ENCODE measurements at places on chromosomes 2 and 18.
A peak's percentile ranks its signal among the peaks of the same experiment; 100 is the strongest.

- DNase-seq, result peak; percentile 90
Measured at GRCh38 chr18:35343936-35344735, at the start of gene ZNF24. Gene ZNF24 (minus strand): TSS chr18:35344420. CDS start chr18:35340650, 3,770 bp downstream.

GRCh38 chr2:144224472-144224871 is 295.4 kb downstream of the ZEB2 start:
- DNase-seq, result no peak

GRCh38 chr2:105325389-105325963 is 4.1 kb downstream of the TGFBRAP1 start:
- peak; percentile 66 for DNase-seq

- no peak for DNase-seq
Measured at GRCh38 chr18:21309248-21309647, 67.2 kb downstream of the GREB1L start.

DNA sequence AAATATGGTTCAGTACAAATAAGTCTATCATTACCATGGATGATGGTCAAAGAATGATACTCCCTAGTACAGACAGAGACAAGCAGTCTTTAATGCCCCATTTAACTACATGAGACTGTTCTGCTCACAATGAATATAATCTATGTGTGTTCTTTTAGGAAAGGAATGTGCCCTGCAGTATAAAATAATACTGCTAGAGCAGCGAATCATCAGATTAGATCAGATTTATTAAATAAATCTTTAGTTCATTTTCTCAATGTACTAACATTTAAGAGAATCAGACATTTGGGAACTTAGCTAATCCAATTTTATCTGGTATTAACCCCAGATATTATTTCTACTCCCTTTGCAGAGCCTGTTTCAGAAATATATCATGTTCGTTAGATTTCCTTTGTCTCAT is 272.0 kb upstream of the GCFC2 start:
- no peak for DNase-seq

- peak; percentile 52 for DNase-seq
Measured at GRCh38 chr2:138415985-138416384, 85.6 kb upstream of the SPOPL start.

DNA sequence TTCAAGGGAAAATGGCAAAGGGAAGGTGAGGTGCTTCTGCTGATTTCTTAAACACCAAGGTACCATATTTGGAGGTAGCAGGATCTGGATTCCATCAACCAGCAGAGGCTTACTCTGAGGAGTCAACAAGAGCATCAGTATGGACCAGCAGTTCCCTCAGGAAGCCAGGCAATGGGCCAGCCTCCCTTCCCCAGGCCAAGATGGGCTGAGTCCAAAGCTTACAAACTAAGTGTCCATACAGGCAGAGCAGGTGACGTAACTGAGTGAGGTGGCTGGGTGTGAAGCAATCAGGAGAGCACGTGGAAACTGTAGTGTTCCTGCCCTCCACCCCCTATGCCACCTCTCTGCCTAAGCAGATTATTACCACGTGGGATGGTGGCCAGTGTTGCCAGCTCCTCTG is 134.2 kb upstream of the HNRNPA3 start:
- no peak for DNase-seq

DNA sequence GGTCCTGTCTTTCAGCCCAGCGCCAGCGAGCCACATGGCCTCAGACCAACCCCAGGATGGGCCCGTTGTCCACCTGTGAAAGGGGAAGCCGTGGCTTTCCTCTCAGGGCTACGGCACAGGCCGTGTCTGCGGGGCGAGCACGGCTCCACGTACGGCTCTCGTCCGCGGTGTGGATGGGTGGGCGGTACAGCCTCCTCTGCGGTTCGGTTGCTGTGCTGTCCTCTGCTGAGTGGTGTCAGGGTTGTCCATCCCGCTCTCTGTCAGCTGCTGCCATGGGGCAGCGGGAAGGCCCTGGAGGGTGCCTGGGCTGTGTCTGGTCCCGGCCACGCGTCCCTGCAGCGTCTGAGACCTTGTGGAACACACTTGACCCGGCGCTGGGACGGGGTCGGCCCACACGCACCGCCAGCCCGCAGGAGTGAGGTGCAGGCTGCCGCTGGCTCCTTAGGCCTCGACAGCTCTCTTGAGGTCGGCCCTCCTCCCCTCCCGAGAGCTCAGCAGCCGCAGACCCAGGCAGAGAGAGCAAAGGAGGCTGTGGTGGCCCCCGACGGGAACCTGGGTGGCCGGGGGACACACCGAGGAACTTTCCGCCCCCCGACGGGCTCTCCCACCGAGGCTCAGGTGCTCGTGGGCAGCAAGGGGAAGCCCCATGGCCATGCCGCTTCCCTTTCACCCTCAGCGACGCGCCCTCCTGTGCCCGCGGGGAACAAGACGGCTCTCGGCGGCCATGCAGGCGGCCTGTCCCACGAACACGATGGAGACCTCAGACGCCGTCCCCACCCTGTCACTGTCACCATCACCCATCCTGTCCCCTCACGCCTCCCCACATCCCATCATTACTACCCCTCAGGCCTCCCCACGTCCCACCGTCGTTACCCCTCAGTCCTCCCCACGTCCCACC is 128.7 kb downstream of the NFATC1 start:
- DNase-seq, result no peak

- DNase-seq, result peak; percentile 98
Measured at GRCh38 chr2:112627060-112628040, 18.4 kb upstream of the SLC20A1 start.

- no peak for DNase-seq
Measured at GRCh38 chr2:241869087-241869961, at the start of gene RTP5. Gene RTP5 (plus strand): TSS chr2:241869729. CDS start chr2:241869757, 28 bp downstream.

GRCh38 chr2:23021311-23022120 is 363.5 kb upstream of the KLHL29 start:
- DNase-seq, result no peak

GRCh38 chr2:213688133-213688532 is 403.9 kb downstream of the SPAG16 start:
- DNase-seq, result no peak

DNA sequence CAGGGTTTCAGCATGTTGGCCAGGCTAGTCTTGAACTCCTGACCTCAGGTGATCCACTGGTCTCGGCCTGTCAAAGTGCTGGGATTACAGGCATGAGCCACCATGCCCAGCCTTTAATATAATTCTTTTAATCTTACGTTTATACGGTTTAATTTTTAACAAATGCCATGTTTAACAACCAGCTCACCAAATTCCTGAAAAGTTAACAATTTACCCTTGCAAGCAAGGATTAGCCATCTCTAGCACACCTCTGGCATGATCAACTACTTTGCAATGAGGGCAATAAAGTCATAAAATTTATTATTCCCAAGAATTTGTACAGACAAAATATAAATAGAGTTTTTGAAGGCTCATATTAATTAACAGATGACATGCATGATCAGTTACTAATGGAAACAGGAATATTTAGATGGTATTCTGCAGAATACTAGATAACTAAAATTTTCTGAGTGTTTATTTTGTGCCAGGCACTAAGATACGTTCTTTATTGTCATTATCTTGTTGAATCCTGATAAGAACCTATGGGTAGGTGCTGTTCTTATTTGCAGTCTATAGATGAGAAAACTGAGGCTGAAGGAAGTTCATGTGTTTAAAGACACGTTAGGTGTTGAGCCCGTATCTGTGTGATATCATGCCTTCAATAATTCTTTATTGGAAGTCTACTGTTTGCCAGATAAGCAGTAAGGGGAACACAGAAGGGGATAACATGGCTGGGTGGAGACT is 190.1 kb downstream of the CDCA7 start:
- DNase-seq, result no peak

GRCh38 chr2:84456156-84456555 is 2.9 kb downstream of the SUCLG1 start:
- no peak for DNase-seq

DNA sequence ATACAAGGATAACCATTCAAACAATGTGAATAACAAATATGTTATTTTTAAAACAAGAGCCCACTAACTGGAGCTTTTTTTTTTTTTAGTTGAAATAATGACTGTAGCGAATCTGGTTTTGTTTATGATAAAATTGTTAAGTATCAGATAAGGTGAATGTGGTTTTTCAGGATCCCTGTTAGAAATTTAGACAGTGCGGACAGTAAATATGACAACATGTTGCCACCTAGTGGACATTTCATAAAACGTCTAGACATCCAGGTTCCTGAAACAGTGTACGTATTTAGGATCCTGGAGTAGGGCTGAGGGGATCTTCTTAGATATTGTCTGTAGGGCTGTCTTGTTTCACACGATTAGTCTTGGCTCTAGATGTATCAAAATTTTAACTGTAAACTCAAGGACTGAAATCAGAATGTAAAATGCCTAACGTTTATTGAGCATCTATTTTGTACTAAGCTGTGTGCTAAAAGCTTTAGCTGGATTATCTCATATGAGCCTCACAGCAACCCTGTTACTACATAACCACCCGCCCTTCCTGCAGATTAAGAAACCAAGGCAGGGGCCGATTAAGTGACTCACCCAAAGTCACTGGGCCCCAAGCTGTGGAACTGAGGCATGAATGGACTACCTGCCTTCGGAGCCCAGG is 23.9 kb upstream of the CCDC68 start:
- peak; percentile 84 for DNase-seq

GRCh38 chr2:121045245-121045644 is 239.8 kb downstream of the TFCP2L1 start:
- DNase-seq, result no peak

GRCh38 chr2:1649103-1650084 is 94.9 kb downstream of the PXDN start:
- DNase-seq, result no peak

GRCh38 chr2:141207036-141207385 is 923.8 kb downstream of the LRP1B start:
- no peak for DNase-seq

GRCh38 chr2:219661197-219661954 is 33.9 kb downstream of the SLC4A3 start:
- DNase-seq, result peak; percentile 75

DNA sequence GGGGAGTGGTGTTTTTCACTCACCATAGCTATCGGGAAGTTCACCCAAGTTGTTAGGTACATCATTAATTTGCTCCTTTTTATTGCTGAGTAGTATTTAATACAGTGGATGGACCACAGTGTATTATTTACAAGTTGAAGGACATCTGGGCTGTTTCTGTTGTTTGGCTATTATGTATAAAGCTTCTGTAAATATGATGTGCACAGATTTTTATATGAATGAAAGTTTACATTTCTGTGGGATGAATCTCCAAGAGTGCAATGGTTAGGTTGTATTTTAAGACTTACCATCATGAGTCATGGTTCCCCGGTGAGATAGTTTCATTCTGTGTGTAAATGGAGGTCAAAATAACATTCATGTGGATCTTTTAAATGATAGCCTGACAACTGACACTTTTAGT is 337.4 kb downstream of the PTPRM start:
- peak; percentile 84 for DNase-seq

DNA sequence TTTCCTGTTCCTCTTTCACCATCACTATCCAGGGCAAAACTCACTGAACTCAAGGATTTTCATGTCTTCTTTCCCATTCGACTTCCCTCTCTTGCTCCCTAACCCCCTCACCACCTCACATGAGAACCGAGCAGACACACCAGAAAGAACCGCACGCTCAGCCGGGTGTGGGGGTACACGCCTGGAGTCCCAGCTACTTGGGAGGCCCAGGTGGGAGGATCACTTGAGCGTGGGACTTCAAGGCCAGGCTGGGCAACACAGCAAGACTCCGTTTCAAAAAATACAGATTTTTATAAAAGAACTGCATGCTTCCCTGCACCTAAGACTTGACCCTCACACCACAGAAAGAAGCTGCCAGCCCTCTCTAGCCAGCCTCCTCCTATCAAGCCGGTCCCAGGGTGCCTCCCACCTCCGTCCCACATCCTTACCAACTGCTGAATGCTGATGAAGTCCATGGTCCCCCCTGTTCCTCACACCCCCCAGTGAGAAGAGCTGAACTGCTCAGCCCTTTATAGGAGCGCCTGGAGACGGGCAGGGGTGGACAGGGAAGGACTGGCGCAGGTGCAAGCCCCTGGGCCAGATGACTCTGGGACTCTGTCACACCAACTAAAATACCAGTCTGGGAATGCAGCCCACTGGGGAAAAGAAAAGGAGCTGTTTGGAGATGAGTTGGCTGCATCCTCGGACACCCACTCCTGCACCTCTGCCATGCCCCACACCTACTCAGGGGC is at the start of gene ANKRD23:
ANKRD23 (minus strand) TSS at position 484 of the 731 bp plus-strand sequence; CDS start at position 455, 29 bp downstream.
- DNase-seq, result no peak

GRCh38 chr18:1811282-1811681 is 760.0 kb downstream of the METTL4 start:
- DNase-seq, result no peak

- peak; percentile 64 for DNase-seq
Measured at GRCh38 chr2:138112536-138112935, 148.3 kb downstream of the HNMT start.

DNA sequence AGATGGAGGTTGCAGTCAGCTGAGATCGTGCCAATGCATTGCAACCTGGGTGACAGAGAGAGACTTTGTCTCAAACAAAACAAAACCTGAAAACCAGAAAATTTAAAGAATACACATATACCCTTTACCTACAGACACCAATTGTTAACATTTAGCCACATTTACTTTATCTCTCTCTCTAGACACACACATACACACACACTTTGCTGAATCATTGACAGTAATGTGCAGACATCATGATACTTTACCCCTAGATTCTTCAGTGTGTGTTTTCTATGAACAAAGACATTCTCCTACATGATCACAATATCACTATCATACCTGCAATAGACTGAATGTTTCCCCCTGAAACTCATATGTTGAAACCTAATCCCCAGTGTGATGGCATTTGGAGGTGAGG is 10.2 kb upstream of the CFLAR start:
- no peak for DNase-seq

DNA sequence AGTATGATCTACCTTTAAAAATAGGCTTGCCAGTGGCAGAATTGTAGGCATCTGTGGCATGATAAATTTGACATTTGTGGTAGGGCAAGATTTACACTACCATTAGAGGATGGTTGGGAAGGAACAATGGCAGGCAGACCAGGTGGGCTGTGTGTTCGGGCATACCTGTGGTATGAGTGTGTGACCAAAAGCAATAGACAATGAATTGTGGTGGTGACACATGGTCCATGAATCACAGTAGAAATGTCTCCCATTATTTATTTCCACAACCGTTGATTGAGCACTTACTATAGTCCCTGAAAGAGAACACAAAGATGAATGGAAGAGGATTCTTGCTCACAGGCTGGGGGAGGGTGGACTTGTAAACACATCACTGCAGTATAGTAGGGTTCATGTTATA is 29.9 kb upstream of the RUFY4 start:
- DNase-seq, result no peak

- no peak for DNase-seq
Measured at GRCh38 chr2:55478610-55479304, 40.8 kb upstream of the CFAP36 start.

DNA sequence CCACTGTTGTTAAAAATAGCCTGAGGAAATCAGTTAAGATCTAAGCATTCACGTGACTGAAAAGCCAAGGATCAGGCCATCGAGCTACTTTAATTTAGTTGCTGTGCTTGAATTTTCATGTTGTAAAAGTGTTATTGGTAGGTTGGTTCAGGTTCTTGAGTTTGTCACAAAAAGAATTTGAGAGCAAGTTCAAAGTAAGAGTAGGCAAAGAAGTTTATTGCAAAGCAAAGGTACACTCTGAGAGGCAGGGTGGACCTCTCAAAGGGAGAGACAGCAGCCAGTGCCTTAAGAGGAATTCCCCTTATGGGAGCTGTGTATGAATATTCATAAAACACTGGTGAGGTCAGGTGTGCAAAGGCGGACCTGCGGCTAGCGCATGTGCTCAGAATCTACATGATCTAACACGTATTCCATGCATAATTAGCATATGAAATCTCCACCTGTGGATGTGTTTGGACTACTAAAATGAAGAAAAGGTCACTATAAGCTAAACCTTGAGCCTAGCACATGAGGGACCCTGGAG is 236.5 kb downstream of the NDUFA10 start:
- no peak for DNase-seq

GRCh38 chr2:143759455-143759854 is 630.2 kb downstream of the ARHGAP15 start:
- DNase-seq, result no peak
